ENCODE measurements at places on chromosomes 5 and 9.
A peak's percentile ranks its signal among the peaks of the same experiment; 100 is the strongest.

DNA sequence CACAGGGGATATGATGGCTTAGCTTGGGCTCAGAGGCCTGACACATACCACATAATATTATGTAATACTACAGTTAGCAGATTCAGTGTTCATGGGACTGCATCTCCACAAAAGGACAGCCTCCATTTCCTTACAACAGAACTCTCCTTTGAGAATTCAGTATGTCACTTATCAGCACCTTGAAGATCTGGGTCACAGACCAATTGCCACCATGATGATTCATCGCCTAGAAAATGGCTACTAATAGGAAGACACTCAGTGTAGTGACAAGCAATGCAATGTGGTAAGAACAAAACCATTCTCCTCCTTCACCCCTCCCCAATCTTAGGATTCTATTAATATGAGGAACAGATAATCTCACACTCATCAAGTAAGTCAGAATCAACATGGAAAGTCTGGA is 38.7 kb upstream of the PRLR start:
- DNase-seq, result no peak

- DNase-seq, result no peak
Measured at GRCh38 chr5:161094411-161094810, 242.4 kb upstream of the ATP10B start.

DNA sequence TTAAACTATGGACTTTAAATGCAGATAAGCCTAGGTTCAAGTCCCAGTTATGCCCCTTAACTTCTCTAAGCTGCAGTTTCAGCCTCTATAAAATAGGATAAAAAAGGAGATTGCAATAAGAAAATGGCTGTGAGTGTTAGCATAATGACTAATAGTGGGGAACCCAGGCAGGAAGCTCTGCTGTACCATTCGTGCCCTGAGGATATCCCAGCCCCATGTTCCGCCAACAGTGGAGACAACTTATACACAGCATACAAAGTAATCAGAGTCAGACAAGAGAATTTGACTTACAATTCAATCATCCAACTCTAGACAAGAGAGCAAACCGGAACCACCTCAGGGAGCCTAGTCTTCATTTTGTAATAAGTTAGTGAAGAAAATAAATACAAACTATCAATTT is 141.5 kb upstream of the FSTL4 start:
- DNase-seq, result no peak

GRCh38 chr9:92180002-92180400 is 64.8 kb upstream of the SPTLC1 start:
- DNase-seq, result no peak

- no peak for DNase-seq
Measured at GRCh38 chr5:8720506-8720905, 825.4 kb downstream of the SEMA5A start.

- no peak for DNase-seq
Measured at GRCh38 chr9:23306731-23307130, 519.3 kb downstream of the ELAVL2 start.

DNA sequence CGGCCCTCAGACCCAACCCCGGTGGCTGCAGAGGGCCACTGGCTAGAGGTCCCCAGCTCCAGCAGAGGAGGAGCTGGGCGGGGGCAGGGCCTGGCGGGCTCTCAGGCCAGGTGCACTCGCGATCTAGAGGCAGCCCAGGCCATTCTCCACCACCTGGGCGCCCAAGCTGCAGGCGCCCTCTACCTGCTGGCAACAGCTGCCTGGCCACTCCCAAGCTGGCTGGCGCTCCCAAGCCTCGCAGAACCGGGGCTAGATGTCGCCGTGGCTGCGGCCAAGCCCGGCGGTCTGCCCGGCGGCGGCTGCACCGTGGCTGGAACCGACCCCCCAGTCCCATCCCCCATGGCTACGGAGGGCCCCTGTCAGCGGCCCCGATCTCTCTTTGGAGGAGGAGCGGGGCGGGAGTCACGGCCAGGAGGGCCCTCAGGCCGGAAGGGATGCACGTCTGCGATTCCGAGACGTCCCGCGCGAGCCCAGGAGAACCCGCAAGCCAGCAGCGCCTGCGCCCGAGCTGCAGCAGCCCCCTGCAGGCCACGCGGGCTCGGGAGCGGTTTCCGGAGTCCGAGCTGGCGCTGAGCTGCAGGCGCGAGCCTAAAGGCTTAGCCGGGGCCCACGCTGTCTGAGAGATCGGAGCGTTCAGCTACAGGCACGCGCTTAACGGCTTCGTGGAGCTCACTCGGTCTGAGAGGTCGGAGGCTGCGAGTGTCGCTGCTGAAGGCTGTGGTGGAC is 44.3 kb upstream of the BICD2 start:
- no peak for DNase-seq

DNA sequence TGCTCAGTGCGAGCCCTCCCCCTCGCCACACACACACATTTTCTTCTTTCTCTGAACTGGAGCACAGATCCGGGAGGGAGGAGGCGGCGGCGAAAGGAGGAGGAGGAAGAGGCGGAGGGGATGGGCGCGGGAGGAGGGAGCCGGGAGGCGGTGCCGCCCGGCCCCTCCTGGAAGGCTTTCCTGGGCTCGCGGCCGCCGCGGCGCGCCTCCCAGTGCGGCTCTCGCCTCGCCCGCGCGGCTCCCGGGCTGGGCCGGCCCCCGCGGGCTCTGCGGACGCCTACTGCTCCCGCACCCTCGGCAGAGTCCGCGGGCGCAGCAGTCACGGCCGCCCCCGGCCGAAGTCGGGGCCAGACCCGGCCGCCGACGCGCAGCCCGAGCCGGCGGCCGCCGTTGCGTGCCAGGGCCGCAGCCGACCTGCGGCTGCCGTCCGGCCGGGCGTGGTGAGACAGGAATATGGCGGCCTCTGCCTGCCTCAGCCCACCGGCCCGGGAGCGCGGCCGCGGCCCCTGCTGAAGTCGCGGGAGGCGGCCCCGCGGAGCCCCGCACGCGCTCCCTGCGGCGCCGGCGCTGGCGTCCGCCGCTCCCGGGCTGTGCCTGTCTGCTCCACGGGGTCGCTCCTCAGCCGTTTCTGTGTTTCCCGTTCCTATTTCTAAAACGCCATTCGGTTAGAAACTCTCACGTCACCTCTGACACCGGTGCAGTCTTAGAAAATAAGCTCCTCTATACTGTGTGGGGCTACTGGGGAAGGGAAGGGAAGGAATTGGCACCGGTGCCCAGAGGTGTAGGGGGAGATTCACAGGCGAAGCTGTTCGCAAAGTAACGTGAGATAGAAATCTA is 500 bp upstream of the GNAQ start:
- DNase-seq, result peak; percentile 96

DNA sequence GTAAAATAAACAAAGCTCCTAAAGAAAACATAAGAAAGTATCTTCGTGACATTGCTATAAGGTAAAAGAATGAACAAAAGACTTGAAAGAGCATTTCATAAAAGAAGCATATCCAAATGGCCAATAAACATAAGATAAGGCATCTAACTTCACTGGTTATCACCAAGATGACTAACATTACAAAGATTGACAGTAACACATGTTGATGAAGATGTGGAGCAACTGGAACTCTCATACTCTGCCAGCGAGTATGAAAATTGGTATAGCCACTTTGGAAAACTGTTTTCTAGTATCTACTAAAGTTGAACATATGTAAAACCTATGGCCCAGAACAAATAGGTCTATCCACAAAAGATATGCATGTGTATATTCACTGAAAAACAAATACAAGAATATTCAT is 150.5 kb downstream of the SNX18 start:
- DNase-seq, result no peak

DNA sequence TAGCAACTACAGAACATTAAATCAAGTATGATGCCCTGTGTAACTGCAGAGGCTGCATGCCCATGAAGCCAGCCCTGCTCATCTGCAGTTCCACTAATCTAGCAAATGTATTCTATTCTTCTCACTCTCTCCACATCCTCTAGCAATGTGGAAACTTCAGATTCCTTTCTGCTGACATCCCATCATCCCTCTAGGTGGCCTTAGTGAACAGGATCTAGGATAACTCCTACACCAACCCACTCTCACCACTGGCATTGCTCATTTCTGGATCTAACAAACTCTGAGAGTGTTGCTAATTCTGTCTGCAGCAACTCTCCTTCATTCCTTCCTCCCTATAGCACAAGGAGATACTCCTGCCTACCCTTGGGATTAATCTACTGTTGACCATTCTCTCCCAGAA is 80.8 kb downstream of the FAM81B start:
- DNase-seq, result peak; percentile 6

DNA sequence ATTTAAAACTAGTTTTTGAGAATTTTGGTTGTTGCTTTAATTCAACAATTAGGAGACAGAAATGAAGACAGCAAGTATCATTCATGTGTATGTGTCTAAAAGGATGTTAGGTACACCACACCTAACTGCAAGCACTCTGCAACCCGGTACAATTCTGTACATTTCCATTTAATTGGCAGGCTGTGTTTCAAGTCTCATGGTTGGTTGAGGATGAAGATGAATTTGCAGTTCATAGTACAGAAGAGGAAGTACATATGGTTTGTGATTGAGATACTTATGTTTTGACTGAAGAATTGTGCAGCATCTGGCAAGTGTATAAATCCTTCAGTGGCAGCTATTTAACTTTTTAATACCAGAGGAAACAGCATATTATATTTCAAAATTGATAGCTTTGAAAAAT is 628.7 kb upstream of the ZNF608 start:
- no peak for DNase-seq

DNA sequence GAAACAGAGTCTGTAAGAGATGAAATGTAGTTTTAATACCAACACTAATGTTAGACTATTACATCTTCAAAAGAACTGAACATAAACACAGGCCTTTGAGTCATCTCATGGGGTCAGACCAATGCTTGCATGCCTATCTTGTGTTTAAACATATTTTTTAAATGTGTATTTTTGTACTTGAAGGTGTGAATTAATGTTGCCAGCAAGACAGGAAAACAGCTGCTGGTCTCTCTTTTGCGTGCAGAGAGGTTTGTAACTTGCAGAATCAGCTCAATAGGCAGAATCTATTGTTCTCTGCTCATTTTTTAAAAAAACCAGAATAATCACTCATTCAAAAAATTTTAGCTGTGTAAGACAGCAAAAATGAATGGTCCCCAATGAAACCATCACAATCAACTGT is 180.2 kb downstream of the ALDH1A1 start:
- DNase-seq, result no peak

- no peak for DNase-seq
Measured at GRCh38 chr9:91161465-91162300, 200.0 kb downstream of the AUH start.

GRCh38 chr5:110463106-110463505 is 263.4 kb downstream of the TMEM232 start:
- no peak for DNase-seq

DNA sequence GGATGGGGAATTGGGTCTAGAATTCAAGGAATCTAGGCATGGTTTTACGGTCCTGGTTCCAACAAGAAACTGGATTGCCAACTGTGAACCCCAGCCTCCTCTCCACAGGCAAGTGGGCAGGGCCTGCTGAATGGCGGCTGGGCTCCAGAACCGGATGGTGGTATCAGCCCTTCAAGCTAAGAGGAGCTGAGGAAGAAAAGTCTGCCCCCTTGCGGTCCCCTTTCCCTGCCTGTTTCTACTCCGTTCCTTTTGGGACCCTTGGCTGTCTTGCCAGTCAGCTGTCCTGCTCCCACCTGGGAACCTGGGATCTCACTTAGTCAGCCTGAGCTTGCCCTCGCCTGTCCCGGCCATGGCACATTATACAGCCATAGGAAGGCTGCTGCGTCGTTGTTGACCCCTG is 234.4 kb upstream of the DAPK1 start:
- no peak for DNase-seq

- DNase-seq, result no peak
Measured at GRCh38 chr9:128006332-128006996, 25.7 kb upstream of the EEIG1 start.

DNA sequence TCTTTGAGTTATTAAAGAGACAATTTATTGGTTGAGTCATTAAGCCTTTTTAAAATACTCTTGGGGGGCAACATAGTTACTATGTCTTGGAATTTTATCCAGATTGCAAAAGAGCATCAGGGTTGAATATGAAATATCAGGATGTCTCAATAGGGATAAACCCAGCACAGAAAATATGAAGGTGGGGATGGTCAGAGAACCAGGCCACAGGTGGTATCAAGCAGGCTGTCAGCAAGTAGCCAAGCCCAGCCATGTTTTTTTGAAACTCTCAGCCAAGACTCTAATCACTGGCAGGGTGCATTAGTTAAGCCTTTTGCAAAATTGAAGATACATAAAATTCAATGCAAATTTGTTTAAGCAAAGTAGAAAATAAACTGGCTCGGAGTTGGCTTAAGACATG is 468.9 kb downstream of the DTWD2 start:
- no peak for DNase-seq

GRCh38 chr9:130501639-130502038 is 56.9 kb downstream of the ASS1 start:
- DNase-seq, result no peak

GRCh38 chr5:103703617-103704016 is 141.0 kb upstream of the NUDT12 start:
- no peak for DNase-seq

GRCh38 chr5:117337064-117337749 is 762.6 kb upstream of the SEMA6A start:
- DNase-seq, result no peak

- DNase-seq, result no peak
Measured at GRCh38 chr5:59169081-59169767, 586.3 kb downstream of the RAB3C start.

DNA sequence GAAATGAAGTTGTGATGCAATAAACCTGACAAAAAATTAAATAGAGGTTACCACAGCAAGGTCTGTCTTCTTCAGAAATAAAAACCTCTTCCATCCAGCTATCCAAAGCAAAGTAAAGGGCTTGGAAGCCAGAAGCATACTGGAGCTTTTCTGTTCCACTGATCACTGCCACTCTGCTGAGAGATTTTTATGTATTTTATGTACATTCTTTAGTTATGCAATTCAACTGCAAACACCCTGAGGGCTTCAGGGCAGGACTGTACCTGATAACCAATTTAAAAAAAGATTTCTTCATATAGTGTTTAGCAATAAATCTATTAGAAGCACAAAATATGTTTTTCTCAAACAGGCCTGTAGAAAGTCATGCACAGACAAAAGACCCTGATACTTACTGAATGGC is 326.9 kb upstream of the PUM3 start:
- no peak for DNase-seq

GRCh38 chr9:90078988-90079421 is 474.2 kb downstream of the GADD45G start:
- DNase-seq, result no peak

DNA sequence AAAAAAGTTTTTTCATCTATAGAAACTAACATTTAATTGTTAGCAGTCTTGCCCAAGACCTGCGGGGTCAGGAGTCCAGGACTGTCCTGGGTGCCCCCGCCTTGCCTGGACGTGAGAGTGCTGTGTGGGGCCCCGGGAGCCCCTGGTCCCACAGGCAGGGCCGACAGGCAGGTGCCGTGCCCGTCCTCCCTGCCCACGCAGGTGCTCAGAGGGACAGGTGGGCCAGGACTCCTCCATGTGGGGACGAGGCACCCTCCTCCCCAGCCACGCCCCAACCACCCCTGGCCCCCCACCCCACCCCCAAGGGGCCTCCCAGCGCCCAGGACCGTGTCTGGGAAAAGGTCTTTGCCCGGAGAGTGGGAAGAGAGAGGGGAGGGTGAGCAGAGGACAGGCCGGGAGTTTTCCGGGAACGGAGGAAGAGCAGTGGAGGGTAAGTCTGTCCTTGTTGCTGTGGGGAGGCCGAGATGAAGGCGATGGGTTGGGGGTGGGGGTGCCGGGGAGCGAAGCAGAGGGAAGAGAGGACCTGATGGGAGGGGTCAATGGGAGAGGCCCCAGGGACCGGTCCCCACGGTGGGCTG is 2.7 kb upstream of the LCN12 start:
- no peak for DNase-seq

Data from H54 (cell line).